ENCODE measurements at places on chromosomes 2 and 18. TPM values are rescaled to one million over a fixed set of nuclear protein-coding genes. Genes with fewer than 3 reads are reported as not detected.

DNA sequence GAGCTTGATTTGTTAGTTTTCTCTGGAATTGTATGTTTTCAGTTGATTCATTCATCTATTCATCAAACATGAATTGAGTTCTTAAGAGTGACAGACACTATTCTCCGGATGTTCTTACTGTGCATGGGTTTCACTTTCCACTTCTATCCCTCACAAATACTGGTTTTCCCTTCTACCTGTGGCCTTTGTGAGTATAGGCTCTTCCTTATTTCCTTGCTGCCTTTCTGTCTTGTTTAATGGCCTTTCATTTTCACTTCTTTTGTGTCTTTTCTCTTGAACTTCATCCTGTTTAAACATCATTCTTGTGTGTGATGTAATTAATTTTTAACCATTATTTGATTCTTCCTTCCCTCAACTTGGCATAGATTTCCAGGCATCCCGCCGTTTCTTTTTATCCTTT lies 90.7 kb downstream of the CRIM1 start:
- no peak for DNase-seq

DNA sequence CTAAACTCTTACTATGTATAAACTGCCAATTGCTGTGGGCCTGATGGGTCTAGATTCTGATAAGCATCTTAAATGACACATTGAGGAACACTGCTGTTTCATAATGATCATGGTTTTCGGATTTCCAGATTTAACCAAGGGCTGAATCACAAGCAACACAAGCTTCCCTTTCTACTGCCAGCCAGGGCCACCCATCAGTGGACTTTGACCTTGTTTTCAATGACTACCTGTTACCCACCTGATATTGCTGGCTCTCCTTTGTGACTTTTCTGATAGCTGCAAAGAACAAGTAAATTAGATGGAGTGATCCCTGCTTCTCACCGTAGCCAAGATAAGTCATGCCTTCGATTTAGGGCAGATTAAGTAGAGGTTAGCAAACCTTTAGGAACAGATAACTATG lies 259.0 kb downstream of the PAX3 start:
- no peak for DNase-seq

DNA sequence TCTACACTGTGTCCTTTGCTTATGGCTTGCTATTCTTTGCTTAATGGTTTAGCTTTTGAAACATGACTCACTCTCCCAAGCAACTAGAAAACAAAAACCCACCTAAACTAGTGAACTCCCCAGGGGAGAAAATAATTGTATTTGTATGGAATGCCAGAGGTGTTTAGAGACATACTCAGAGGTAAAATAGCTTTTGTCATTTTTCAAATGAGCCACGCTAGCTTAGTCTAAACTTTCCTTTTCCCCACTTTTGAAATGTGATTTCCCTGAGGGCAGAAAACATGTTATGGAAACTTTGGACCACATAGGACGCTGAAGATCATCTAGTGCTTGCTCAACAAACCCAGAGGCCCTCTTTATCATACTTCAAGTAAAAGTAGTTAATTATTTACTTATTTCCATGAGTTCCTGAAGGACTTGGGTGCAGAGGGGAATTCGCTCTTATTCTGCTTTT lies 16.5 kb upstream of the CYTIP start:
- no peak for DNase-seq

- no peak for DNase-seq
Measured at GRCh38 chr2:7945026-7945425, 736.8 kb upstream of the ID2 start.

- DNase-seq, result no peak
Measured at GRCh38 chr2:165401285-165401852, 68.1 kb upstream of the CSRNP3 start.

- DNase-seq, result no peak
Measured at GRCh38 chr2:147008481-147008880, 836.3 kb upstream of the ACVR2A start.

DNA sequence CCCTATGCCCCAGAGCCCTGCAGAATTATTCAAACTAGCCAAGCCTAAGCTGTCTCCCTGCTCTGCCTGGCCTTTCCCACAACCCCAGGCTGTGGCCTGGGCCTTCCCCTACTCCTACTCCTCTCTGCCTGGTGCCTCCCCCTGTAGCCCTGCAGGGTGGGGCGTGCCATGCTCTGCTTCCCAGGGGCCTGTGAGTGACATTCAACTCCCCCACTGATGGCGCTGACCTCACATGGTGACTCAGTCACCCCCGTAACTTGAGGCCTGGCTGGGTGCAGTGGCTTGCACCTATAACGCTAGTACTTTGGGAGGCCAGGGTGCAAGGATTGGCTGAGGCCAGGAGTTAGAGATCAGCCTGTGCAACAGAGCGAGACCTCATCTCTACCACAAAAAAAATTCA lies 60.6 kb downstream of the KIF1A start:
- DNase-seq, result no peak

- DNase-seq, result no peak
Measured at GRCh38 chr2:149622343-149622742, 34.8 kb upstream of the MMADHC start.

DNA sequence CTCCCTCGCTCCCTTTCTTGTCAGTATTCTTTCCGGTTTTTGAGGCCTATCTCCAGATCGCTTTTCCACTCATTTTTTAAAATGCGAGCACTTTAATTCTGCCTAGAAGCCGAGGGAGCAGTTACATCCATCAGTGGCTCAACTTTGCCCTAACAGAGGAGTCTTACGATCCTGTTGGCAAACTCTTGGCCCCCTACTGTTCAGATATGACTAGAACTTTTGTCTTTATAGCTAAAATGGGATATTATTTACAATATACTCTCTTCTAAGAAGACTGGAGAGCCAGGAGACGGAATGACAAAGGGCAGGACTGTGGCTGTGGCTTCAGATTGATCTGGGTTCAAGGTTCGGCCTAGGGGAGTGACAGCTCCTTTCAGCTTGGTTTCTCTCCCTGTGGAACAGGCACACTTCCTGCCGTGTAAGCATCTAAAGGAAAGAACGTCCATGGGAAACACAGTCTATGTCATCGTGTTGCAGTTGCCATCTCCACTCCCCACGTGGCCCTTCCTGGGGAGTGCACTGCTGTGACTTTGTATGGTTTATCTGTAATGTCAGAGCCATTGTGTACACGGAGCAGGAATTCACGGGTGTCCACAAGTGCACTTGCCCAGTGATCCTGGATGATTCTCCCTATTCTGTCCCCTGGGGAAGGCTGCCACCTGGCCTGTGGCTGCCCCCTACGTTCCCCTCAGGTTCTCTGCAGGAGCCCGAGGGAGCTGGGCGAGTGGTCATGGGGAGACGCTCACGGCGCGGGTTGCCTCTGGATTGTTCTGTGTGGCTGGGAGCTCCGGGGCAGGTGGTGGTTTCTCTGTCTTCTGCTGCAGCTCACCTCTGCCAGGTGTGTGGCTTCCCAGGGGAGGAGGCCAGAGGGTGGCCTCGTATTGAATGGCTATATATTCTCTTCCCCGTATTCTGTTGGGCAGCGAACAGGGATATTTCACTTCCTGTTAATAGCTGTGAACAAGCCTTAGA lies 222.0 kb downstream of the LDLRAD4 start:
- no peak for DNase-seq

DNA sequence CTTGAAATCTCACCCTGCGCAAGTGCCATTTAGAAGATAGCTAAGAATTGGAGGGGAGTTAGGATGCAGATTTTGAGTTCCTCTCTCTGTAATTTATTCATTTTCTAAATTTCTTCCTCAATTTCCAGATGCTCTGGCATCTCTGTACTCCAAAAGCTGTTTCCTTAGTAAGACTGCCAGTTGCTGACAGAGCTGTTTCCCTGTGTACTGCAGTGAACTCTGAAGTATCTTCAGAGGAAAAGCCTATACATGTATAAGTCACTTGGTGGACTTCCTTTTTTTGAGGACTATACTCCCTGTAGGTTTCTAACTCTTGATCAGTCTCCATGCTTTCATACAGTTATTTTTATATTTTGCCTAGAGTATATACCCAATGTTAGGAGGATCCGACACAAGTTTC lies 1.5 kb upstream of the RESP18 start:
- DNase-seq, result no peak

The ARHGEF33 gene
- 0.22 TPM for total RNA-seq

The HES6 gene
- 5.1 TPM for total RNA-seq

The SKOR2 gene
- total RNA-seq, result not detected

The HOXD1 gene
- not detected for total RNA-seq

The IL37 gene
- not detected for total RNA-seq

The PROKR1 gene
- not detected for total RNA-seq

The KIF1A gene
- 1.6 TPM for total RNA-seq

Data from CD8-positive, alpha-beta memory T cell (primary cell).